ENCODE measurements at places on chromosomes 11 and 22.

GRCh38 chr22:48838376-48838775 lies 989.3 kb downstream of the BRD1 start:
- H3K4me1 ChIP-seq, result no peaks in the 10 kb centered on the region
- DNase-seq, result no peak
- no peak overlapping the region for H3K4me3 ChIP-seq
- H3K36me3 ChIP-seq, result no peaks in the 10 kb centered on the region

GRCh38 chr22:26665813-26666231 lies 8.4 kb downstream of the MIAT start:
- no peaks in the 10 kb centered on the region for H3K27me3 ChIP-seq
- no peak for DNase-seq
- H3K27ac ChIP-seq, result 0 out of 2 replicates have a peak overlapping the region, but pooled peaks have one; percentile 3
- H3K4me3 ChIP-seq, result no peak overlapping the region

- no peak overlapping the region for H3K4me3 ChIP-seq
- H3K27ac ChIP-seq, result no peak overlapping the region
- no peak for DNase-seq
- H3K36me3 ChIP-seq, result no peaks in the 10 kb centered on the region
- H3K27me3 ChIP-seq, result no peaks in the 10 kb centered on the region
Measured at GRCh38 chr11:34936945-34937629, 20.7 kb downstream of the PDHX start.

DNA sequence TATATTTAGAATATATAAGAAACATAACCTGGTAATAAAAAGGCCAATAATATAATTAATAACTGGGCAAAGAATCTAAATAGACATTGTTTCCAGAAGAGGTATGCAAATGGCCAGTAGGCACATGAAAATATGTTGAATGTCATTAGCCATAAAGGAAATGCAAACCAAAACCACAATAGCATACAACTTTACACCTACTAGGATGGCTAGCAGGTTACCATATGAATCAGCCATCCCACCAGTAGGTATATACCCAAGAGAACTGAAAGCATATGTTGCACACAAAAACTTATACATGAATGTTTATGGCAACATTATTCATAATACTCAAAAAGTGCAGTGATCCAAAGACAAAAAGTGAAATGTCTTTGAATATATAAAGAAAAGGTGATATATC lies 2.7 kb upstream of the OR2D2 start:
- no peak overlapping the region for H3K27ac ChIP-seq
- H3K36me3 ChIP-seq, result no peaks in the 10 kb centered on the region

DNA sequence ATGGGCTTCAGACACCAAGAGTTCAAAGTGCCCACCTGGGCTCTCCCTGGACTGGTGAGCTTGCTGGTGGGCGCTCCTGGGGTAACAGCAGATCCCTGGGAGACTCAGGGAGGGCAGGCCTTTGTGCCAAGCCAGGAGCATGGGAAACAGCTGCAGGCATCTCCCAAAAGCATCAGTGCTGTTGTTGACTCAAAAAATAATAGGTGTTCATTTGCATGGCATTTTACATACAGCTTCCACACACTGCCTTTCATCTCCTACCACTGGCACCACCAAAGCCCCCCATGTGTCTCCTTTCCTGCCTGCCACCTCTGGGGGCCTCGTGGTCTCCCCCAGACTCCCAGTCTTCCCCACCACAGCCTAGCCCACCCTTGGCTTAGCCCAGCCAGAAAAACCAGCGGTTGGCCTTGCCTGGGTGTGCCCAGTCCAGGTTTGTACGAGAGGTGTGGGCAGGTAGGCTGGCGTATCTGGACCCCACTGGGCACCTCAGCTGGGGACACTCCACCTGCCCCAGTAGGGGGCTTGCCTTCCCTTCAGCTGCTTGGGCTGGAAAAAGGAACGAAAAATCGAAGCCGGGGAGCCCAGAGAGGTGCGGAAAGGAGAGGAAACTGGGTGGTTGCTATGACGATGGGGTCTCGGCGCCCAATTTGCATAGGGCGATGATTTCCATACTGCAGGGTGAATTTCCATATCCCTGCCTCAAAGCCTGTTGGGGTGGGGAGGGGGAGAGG lies 15.0 kb downstream of the POU2F3 start:
- H3K4me3 ChIP-seq, result peak overlapping the region; percentile 42
- peak; percentile 75 for DNase-seq
- H3K27me3 ChIP-seq, result peaks cover 6% of the 10 kb centered on the region
- peaks cover 14% of the 10 kb centered on the region for H3K4me1 ChIP-seq
- H3K36me3 ChIP-seq, result no peaks in the 10 kb centered on the region

DNA sequence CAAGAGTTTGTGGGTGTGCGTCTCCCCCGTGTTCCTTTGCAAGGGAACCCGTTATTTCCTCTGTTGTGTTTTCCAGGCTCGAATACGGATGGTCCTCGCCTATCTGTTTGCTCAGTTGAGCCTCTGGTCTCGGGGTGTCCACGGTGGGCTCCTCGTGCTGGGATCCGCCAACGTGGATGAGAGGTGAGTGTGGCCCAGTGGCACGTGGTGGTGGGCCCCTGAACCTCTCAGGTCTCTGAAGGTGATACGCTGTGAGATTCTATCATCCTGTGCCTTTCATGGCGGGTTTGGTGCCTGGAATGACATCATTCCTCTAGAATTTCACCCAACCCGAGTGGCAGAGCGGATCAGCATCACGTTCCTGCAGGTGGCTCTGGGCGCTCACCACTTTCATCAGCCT lies 32.5 kb downstream of the NADSYN1 start:
- no peaks in the 10 kb centered on the region for H3K27me3 ChIP-seq
- no peak overlapping the region for H3K4me3 ChIP-seq
- no peak for DNase-seq
- no peak overlapping the region for H3K27ac ChIP-seq

DNA sequence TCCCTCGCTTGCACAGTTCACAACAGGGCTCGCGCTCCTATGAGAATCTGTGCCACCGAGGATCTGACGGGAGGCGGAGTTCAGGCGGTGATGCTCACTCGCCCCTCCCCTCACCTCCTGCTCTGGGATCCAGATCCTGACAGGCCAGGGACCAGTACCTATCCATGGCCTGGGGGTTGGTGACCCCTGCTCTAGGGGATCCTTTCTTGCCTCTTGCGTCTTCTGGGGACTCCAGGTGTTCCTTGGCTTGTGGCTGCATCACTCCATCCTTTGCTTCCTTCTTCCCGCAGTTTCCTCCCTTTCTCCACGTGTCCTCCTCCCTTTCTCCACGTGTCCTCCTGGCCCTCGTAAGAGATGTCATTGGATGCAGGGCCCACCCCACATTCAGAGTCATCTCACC lies 30.6 kb upstream of the KRTAP5-7 start:
- peaks cover 5% of the 10 kb centered on the region for H3K36me3 ChIP-seq
- H3K4me3 ChIP-seq, result no peak overlapping the region

GRCh38 chr11:126918556-126918955 lies 82.0 kb downstream of the KIRREL3 start:
- H3K27me3 ChIP-seq, result no peaks in the 10 kb centered on the region
- H3K27ac ChIP-seq, result no peak overlapping the region
- no peak for DNase-seq
- no peaks in the 10 kb centered on the region for H3K36me3 ChIP-seq

DNA sequence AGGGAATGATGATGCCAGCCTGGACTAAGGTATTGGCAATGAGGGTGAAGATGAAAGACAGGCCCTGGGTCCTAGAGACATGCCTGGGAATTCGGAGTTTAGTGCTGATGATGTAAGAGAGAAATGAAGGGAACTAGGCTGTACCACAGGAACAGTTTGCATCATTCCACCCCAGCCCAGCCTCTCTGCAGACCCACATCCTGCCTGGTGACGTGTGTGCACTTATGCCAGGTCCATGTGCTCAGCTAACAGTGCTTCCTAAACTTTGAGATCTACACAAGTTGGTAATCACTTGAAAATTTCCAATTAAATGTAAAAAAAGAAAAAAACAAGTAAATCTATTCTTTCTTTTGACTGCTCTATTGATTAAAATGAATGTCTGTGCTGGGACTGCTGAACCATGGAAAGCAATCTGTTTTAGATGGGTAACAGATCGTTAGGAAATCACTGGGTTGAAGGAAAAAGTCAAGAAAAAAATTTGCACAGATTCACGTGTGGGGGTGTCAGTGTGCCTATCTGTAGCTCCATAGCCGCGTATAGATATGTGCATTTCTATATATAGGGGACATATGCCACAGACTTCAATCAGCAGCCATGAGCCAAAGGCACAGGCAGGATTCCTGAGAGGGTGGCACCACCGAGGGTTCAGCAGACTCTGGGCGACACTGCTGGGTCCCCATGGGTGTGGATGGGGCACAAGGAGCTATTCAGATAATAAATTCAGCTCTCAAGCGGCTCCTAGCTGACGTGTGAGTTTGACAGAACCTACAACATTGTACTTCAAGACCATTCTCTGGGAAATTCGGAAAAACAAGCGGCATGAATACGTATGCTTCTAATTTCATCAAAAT lies 131.1 kb upstream of the OPCML start:
- no peaks in the 10 kb centered on the region for H3K36me3 ChIP-seq
- H3K4me1 ChIP-seq, result peaks cover 10% of the 10 kb centered on the region
- no peak overlapping the region for H3K4me3 ChIP-seq
- no peak overlapping the region for H3K27ac ChIP-seq

DNA sequence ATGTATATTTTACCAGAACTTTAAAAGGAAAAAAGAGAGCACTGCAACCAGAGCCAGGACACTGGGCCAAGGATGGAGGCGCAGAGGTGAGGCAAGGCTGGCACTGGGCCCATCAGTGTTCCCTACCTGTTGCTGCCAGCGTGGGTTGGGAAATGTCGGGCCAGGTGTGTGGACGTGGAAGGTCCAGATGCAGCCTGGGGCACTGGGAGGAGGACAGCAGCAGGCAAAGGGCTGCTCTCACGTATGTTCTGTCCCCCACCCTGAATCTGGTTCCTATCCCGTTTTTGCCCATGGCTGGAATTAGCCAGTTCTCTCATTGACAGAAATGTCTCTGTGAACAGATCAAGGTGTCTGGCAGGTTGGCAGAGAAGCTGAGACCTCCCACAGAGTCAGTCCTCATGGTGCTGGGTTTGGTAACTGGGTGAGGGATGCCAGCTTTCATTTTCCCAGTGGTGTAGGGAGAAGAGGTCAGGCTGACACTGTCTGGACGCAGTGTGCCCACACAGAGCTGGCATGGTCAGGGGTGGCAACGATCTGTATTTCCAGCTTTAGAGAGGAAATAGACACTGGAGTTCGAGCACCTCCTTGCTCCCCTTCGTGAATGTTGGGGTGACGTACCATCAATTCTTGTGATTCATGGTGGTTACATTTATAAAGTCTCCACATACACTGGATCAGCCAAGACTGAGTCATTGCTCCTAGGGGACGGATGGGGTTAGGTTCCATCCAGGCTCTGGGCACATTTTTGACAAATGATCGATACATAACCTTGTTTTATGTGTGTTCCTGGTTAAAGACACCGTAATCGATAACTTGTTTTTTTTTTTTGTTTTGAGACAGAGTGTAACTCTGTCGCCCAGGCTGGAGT lies 4.3 kb upstream of the PNPLA3 start:
- no peak overlapping the region for H3K27ac ChIP-seq
- DNase-seq, result no peak
- no peaks in the 10 kb centered on the region for H3K36me3 ChIP-seq

DNA sequence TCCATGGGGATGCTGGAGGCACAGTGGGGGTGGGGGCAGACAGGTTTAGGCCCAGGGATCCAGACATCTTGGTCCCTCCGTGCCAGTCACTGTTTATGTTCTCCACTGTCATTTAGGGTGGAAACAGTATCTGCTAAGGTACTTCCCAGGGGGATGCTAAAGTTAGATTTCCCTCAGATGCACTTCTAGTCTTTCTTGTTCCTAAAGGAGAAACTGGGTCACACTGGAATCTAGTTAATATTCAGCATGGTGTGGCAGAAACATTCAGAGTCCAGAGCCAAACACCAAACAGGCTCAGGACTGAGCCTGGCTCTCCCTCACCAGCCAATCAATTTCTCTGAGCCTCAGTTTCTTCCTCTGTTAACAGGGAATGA lies 83.4 kb upstream of the PLET1 start:
- no peak for DNase-seq
- H3K36me3 ChIP-seq, result no peaks in the 10 kb centered on the region
- H3K27ac ChIP-seq, result no peak overlapping the region
- H3K4me3 ChIP-seq, result no peak overlapping the region
- H3K27me3 ChIP-seq, result no peaks in the 10 kb centered on the region

DNA sequence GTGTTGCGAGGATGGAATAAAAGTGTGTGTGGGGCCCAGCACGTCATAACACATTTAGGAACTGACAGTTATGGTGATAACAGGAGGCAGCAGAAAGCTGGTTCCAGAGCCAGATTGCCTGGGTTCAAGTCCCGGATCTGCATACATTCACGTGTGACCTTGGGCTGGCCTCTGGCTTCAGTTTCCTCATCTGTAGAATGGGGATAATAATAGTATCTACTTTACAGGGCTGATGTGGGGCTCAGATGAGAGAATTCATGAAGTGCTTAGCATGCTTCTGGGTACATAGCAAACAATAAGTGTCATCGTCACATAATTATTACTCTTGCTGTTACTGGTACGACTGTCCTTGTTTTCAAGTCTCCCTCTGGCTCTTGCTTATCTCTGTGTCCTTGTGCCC lies 97.3 kb downstream of the KIAA1671 start:
- no peak overlapping the region for H3K27ac ChIP-seq
- H3K4me1 ChIP-seq, result no peaks in the 10 kb centered on the region
- H3K27me3 ChIP-seq, result no peaks in the 10 kb centered on the region
- no peak overlapping the region for H3K4me3 ChIP-seq
- no peak for DNase-seq

- peaks cover 23% of the 10 kb centered on the region for H3K4me1 ChIP-seq
- peak overlapping the region; percentile 46 for H3K27ac ChIP-seq
- H3K4me3 ChIP-seq, result no peak overlapping the region
- no peaks in the 10 kb centered on the region for H3K27me3 ChIP-seq
- DNase-seq, result no peak
- no peaks in the 10 kb centered on the region for H3K36me3 ChIP-seq
Measured at GRCh38 chr11:72741849-72742512, 10.2 kb downstream of the ARAP1 start.

DNA sequence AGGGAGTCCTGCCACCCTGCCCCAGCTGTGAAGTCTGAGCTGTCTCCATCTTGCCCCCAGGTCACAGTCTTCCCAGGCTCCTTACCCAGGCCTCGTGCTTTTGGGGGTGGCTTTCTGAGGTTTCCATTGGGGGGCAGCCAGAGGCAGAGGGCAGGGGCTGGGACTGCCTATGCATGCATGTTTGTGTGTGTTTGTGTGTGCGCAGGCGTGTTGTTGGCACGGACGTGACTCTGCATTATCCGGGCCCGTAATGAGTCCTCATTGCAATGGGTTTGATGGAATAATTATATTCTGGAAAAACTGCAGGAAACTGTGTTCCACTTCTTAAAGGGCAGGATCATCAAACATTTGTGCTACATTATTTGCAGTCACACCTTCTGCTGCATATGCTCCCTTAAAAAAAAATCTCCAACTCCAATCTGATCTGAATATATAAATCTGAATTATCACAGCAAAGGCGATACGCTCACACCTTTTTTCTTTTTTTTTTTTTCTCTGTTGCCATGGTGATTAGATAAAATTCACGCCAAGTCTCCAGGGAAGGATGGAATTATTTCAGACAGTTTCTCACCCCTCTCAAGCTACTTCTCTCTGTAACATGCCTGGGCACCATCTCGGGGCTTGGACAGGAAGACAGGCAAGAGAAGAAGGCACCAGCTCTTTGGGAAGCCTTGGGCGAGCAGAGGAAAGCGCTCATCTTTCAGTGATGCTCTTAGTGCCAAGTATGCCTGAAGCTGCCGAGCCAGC lies 45.9 kb downstream of the DSCAML1 start:
- no peaks in the 10 kb centered on the region for H3K36me3 ChIP-seq
- DNase-seq, result no peak
- peaks cover 3% of the 10 kb centered on the region for H3K4me1 ChIP-seq
- H3K27ac ChIP-seq, result no peak overlapping the region
- H3K27me3 ChIP-seq, result no peaks in the 10 kb centered on the region
- H3K4me3 ChIP-seq, result no peak overlapping the region

Data from H1 (cell line).